ENCODE measurements at places on chromosomes 3 and 15. TPM values are rescaled to one million over a fixed set of nuclear protein-coding genes. Genes with fewer than 3 reads are reported as not detected.
A peak's percentile ranks its signal among the peaks of the same experiment; 100 is the strongest.

- DNase-seq, result no peak
Measured at GRCh38 chr15:62444104-62445022, 279.3 kb upstream of the C2CD4B start.

DNA sequence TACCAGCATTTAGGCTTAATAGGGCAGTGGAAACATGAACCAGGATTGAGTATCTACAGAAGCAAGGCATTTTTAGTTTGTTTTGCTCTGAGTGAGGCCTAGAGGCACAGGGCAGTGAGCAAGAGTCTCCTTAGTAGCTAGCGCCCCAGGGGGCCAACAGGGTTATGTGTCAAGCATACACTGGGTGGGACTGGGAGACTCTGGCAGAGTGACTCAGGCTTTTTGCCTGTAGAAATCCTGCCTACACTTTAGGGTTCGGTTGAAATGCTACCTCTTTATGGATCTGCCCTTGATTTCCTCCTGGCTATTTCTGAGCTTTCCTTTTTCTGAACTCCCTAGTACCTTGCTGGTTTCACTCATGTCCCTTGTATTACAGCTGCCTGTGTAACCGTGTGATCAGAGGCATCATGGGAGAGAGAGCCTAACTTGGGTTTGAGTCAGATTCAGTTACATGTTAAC, 72.2 kb downstream of the TOP2B start:
- peak; percentile 7 for DNase-seq

DNA sequence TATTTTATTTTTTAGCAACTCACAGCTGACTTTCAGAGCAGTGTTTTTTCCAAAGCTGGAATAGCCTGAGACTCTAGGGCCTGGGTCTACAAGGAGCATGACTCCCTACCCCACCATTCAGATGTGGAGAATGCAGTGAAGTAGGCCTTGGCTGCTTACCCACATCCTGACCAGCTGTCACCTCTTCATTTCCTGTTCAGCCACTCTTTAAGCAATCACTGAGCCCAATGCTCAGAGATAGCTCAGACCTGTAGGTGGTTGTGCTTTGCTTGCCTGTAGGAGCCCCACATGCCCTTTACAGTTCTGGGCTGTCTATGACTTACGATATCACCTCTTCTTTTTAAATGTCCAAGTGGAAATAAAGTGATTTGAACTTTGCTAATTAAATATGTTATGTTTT, 148.1 kb downstream of the NEK11 start:
- DNase-seq, result no peak

DNA sequence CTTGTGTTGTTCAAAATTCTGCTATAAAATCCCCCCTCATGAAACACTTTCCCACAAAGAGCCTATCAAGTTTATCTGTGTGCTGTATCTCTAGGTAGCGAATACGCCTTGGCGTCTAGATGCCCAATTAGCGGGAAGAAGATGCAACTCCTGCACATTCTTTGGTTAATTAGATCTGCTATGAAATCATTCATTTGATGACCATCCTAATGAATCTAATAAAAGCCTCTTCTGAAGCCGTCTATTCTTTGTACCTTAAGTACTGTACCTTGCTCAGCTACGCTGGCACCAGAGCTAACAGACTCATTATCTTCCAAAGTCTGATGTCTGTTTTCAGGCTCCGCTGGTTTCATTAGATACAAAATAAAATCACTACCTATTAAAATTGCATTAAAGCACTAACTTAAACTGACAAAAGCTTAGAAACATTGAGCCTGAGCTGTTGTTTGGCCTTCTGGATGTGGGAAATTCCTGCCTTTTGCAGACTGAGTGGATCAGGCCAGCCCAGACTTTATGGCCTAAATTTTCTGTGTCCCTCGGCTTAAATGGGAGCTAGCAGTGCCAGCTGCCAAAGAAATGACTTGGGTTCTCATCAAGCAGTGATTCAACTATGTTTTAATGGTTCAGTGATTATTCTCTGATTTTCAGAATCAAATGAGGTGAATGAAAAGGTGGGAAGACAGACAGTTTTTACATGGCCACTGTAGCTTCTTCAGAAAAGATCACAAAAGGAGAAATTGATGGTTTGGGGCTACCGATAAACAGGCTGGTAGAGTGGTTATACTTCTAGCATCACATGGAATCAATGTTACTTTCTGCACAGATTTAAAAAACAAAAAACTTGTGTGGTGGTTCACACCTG, 28.4 kb upstream of the CHST2 start:
- no peak for DNase-seq

GRCh38 chr3:115498898-115499297, 124.4 kb upstream of the GAP43 start:
- no peak for DNase-seq

DNA sequence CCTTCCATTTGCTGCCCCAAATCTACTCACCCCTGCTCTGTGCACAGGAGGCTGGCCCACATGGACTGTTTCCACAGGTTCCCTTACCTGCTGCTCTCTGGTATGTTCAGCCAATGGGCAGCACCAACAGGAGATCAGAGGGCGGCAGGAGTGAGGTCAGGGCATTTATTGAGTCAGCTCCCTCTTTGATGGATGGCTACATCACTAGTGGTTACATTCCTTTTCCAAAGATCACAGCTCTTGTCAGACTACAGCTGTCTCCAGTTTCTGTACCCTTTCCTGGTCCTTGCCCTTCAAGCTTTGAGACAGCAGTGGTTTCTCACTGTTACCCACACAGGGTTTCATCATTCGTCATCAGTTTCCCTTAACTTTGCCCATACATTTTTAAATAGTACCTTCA, 325.1 kb downstream of the SUCLG2 start:
- no peak for DNase-seq

GRCh38 chr15:64256051-64256450, 93.2 kb upstream of the PPIB start:
- DNase-seq, result no peak

- no peak for DNase-seq
Measured at GRCh38 chr15:60541481-60542299, 62.7 kb upstream of the ICE2 start.

DNA sequence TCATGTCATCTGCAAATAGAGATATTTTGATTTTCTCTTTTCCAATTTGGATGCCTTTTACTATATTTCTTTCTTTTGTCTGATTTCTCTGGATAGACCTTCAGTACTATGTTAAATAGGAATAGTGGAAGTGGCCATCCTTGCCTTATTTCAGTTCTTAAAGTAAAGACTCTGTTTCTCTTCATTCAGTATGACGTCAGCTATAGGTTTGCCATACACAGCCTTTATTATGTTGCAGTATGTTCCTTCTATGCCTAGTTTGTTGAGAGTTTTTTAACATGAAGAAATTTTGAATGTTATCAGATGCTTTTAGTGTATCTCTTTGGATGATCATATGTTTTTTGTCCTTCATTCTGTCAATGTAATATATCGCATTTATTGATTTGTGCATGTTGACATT, 566.7 kb upstream of the ROBO1 start:
- no peak for DNase-seq

- no peak for DNase-seq
Measured at GRCh38 chr3:62554264-62554799, 181.0 kb upstream of the FEZF2 start.

DNA sequence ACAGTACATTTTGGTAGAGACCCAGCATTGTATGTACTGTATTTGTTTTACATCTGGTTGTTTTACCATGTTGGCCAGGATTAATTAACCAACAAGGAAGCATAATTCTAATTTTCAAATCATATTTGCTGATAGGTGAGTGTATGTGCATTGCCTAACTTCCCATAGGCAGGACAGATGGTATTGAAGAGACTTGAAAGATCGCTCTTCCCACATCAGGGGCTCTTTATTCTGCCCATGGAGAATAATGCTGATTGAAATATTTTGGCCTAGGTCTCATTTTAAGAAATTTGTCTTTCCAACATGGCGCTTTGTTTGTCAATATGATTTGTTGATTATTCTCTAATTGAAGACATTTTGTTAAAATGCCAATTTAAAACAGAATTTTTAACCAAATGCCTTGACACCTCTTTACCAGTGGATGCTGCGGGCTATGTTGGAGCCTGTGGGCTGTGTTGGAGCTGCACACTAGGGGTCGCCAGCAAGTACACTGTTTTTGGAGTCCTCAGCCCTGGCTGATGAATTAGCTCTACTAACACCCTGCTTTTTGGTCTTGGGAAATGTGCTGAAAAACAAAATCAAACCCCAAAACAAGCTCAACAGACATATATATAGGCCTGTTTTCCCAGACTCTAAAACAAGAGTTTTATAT, 5.3 kb downstream of the P2RY12 start:
- DNase-seq, result no peak

DNA sequence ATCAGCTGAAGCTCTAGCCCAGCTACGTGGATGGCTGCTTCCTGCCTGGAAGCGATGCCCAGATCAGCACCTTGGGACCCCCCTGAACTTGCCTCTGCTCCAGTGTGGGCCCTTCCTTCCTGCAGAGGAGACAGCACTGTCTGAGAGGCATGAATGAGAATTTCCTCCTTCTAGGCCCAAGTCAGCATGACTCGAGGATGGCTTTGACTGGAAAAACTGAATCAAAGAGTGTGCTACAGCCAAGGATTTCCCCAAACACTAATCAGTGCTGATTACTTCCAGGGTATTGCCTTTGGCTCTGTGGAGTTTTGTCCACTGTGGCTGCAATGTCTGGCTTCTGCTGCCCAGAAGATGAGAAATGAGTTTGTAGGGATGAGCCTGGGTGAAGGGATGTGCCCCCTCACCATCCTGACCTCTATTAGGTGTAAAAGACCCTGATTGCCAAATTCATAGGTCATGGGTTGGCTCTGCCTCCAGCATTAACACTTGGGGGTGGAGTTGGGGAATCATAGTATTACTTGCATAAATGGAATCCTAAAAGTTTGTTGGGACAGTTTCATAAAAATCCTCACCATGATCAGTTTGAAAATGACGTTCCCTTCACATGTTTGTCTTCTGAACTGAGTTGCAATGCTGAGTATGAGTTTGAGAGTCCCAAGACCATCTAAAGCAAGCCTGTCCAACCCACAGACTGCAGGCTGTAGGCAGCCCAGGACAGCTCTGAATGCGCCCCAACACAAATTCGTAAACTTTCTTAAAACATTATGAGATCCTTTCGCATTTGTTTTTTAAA, 36.7 kb downstream of the FLNB start:
- DNase-seq, result no peak

DNA sequence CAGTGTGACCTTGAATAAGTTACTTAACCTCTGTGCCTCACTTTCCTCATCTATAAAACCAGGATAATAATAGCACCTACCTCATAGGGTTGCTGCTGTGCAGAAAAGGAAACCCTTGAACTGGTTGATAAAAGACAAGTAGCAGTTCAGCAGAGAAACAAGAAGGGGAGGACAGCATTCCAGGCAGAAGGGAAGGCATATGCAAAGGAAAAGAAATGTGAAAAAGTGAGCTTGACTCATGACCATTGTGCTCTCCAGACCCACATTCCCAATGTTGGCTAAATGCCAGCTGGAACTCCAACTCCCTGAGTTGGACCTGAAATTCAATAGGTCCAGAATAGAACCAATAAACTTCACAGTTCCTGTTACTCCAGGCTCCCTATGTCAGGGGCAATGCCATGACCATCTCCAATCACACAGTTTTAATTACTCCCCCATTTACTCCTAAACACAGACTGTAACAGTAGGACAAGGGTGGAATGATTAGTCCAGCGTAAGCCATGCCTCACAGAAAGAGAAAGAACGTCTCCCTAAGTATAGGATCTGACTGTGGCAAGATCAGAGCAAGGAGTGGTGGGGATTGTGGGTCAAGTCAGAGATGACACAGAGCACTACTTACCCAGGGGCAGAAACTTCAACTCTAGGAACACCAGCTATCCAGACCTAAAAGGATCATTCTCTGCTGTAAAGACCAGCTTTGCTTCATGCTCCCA, 26.9 kb downstream of the PRKAR2A start:
- no peak for DNase-seq

DNA sequence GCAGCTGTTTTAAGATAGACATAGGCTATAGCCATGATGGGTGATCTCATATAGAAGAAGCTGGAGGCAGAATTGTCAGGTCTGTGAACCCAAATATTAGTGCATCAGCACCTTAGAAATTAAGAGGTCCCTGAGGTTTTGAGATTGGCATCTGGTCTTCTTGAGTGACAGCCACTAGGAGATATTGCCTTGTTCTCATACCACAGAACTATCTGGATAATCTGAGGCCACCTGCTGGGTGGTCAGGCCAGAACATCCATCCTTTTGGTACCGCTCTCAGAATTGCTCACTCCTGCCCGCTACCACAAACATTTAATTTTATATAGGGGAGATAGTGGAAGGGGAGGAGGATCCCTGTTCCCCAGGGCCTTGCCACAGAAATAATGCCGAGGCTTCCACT, 210.6 kb upstream of the ZPLD1 start:
- DNase-seq, result no peak

- no peak for DNase-seq
Measured at GRCh38 chr3:19540464-19540863, 392.2 kb downstream of the KCNH8 start.

DNA sequence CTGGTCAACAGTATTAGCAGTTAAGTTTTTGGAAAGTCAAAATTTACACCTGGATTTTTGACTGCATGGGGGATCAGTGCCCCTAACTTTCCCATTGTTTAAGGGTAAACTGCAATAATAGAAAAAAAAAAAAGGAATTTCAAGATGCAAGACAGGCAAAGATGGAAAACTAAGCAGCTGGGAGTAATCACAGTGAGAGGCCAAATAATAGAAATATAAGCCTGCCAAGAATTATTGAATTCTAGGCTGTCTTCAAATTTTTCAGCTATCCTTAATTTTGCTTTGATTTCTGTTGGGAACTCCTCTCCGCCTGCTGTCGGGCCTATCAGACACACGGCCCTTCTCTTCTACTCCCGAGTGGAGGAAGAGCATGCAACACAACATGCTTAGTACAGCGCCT, 215.5 kb upstream of the LMCD1 start:
- no peak for DNase-seq

GRCh38 chr15:45921978-45922377, 287.1 kb downstream of the SQOR start:
- DNase-seq, result no peak

DNA sequence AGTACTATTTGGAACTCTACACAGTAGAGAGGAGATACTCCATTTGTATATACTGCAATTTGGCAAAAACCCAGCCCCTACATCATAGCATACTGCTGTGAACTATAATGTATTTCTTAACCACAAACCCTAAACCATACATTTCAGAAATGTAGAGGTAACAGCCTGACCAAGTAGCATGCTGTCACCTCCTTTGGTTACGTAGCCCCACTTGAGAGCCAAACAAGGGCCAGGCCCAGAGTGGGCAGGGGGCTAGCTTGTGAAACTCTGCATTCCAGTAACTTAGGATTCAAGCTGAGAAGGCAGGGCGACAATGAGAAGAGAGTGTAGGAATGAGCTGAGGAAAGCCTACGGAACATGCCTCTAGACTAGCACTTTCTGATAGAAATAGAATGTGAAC, 135.8 kb downstream of the GREM1 start:
- no peak for DNase-seq

CRYBG3 gene
- 15.2 TPM for total RNA-seq

CFAP92 gene
- total RNA-seq, result 0.47 TPM

UROC1 gene
- total RNA-seq, result not detected

CYP8B1 gene
- total RNA-seq, result not detected

TOPAZ1 gene
- total RNA-seq, result not detected

CTDSPL gene
- total RNA-seq, result 16.1 TPM

GP9 gene
- not detected for total RNA-seq

EIF4G1 gene
- 118 TPM for total RNA-seq

CHRFAM7A gene
- 2.1 TPM for total RNA-seq

ISY1 gene
- total RNA-seq, result 14.2 TPM
